ENCODE measurements at places on chromosomes 6 and 20.

GRCh38 chr6:33197431-33198048, 2.9 kb downstream of the RXRB start:
- DNase-seq: peak; percentile 68

GRCh38 chr6:25748049-25748448, 6.5 kb upstream of the SLC17A4 start:
- DNase-seq: no peak

- DNase-seq: no peak
Measured at GRCh38 chr6:115681978-115682775, 378.5 kb downstream of the FRK start.

- no peak for DNase-seq
Measured at GRCh38 chr20:17863577-17864292, 104.9 kb downstream of the SNX5 start.

DNA sequence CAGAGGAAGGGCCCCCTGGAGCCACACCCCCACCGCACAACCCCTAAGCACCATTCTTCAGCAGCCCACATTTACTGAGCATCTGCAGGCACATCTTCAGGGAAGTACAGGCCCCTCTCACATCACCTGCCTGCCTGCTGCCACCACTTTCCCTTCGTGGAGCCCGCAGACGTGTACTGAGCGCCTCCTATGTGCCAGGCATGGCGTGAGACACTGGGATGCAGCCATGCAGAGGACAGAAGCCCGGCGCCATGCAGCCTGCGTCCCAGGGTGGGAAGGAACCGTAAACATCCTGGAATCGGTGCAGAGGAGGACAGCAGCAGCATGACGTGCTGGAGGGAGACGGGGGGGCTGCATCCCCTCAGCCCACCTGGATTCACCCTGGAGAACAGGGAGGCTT, 78.1 kb downstream of the GRM4 start:
- DNase-seq: no peak

DNA sequence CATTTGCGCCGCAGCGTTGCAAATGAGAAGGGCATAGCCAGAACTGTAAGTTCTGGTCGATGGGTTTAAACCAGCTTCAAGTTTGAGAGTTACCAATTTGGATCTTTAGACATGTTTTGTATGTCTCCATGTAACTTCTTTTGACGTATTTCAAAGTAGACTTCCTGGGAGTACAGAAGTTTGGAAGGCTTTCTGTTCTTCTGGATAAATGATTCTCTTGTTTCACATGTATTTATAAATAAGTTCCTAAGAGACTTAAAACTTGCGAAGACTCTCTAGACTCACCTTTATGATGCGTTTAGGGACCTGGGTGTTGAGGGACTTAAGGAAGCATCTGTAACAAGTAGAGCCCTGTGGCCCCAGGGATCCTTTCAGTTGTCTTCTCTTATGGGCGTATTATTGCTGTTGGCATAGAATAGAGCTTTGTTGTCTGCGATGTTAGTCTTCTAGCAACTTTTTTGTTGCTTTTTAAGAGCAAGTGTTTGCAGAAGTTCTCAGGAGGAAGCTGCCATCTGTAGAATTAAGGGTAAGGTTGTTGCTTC, 1.3 kb downstream of the CDYL start:
- DNase-seq: no peak

DNA sequence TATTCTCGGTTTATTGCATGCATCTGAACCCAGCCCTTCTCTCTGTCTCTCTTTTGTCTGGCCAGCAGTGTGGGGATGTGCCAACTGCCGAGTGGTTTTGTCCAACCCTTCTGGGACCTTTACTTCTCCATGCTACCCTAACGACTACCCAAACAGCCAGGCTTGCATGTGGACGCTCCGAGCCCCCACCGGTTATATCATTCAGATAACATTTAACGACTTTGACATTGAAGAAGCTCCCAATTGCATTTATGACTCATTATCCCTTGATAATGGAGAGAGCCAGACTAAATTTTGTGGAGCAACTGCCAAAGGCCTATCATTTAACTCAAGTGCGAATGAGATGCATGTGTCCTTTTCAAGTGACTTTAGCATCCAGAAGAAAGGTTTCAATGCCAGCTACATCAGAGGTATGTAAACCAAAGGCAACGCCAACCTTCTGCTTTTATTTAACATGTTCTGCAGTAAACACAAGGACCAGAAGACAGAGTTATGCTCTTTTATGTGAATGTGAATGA, 65.8 kb downstream of the ADGRG6 start:
- DNase-seq: no peak

DNA sequence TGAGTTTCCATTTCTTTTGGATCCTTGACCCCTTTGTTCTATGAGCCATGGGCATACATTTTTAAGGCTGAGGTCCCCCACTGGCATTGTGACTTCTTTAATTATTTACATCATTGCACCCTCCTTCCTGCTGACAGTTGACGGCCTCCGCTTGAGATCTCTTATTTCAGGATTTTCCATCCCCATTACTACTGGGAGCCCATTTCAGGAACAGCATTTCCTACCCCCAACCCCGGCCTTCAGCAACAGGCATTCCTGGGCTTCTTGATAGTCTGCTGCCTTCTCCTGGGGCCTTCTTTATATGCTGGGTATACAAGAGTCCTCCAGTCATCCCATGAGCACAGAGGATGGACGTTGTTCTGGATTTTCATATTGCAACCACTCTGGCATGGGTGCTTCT, 3.8 kb downstream of the ULBP1 start:
- no peak for DNase-seq

DNA sequence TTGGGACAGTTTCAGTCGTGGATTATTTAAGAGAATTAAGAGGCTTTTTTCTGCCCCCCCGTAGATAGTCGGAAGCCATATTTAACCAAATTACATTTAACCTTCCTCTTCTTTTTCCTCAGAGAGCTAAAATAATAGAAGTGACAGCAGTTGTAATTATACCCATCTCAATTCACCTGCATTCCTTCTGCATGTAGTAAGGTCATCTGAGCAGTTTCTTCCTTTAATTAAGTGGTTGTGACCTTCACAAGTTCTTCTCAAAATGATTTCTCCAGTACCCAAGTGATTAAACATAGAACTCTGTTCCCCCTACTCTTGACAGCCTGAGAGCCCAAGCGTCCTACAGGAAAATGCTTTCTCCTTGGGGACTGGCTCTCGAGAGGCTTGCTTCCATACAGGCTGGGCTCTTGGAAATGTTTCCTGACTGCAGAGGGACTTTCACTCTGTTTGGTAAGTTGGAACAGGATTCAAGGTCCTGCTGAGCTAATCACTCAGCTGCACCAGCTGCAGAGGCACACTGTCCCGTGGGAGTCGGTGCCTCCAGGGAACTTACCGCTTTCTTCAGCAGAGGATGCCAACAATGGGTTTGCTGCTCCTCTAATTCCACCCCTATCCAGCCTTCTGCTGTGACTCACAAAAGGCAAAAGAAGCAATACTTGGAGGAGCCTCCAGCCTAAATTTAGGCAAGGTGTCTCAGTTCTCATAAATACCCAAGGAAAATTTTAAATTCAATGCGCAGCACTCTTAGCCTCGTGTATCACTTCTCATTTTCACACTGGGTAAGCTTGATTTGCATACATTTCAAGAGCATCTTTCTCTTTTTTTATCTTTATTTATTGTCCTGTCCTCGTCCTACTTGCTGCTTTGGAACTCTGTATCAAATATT, 414.9 kb downstream of the KIF16B start:
- DNase-seq: no peak

DNA sequence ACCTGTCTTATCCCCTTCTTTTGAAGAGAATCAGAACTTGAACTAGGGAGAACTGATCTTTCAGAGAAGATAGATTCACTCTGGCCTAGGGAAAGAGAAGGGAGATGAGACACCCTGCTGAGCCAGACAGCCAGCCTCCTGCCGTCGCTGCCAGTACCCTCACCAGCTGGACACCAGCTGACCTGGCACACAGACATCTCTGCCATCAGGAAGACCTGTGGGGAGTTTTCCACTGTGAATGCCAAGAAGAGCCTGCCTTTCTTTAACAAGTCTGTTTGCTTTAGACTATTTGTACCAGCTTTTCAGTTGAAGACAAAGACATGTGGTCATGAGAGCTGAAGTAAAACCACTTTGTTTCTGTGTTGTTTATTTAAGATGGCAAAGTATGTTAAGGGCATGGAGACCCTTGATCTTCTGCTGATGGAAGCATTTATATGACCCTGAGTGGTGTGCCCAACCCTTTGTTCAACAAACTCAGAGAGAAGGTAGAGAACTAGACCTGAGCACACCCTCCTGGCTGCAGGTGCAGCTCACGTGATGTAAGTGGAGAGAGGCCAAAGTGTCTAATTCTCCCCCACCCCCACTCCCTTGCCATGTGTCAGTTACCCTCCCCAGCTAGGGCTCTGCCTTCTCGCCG, 82.3 kb upstream of the SLC24A3 start:
- no peak for DNase-seq

Data from fibroblast of skin of back (primary cell).